Muscle of arm (tissue), 14 donors: ENCODE measurements at places on chromosomes 3 and 15.

DNA sequence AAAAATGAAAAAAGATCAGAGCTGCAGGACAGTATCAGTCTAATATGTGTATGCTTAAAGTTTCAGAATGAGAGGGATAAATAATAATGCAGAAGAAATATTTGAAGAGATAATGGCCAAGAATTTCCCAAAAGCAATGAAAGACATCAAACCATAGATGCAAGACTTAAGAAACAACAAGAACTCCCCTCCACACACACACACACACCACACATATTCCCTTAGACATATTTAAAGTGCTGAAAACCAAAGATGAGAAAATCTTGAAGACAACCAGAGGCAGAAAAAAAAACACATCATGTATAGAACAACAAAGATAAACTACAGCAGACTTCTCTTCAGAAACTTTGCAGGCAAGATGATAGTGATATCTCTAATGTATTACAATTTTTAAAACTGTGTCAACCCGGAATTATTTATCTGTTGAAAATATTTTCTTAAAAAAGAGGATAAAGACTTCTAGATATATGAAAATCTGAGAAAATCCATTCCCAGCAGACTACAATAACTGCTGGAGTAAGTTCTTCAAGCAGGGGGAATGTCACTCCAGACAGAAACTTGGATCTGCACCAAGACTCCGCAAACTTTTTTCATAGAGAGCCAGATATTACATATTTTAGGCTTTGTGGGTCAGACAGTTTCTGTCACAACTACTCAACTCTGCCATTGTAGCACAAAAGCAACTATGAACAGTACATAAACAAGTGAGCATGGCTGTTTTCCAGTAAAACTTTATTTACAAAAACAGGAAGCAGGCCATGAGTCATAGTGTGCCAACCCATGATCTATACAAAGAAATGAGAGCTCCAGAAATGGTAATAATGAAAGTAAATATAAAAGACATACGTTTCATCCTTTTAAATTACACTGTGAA is 223.4 kb upstream of the CGNL1 start:
- no peak for DNase-seq

DNA sequence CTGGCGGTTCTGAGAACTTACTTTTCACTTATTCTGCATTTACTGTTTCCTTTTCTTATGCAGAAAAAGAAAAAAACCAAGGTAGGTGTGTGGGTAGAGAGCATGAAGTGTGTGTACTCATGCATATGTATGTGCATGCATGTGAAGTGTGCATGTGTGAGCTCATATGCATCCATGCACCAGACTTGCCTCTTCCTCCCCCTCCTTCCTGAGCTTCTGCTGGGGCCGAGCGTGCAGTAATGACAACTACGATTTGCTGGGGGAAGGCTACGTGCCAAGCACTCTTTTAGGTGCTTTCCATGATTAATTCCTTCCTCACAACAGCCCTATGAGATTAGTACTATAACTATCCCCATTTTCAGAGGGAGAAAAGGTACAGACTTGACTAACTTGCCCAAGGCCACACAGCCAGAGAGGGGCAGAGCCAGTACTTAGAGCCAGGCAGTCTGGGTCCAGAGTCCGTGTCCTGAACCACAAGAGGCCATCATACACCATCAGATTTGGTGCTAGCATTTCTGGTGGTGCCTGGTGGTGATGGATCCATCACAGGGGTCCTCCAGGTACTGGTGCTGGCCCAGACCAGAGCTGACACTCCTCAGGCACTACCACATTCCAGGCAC is 46.7 kb downstream of the CAPN3 start:
- DNase-seq, result no peak

- no peak for DNase-seq
Observed at GRCh38 chr3:157738441-157738840, 235.2 kb upstream of the VEPH1 start.

- DNase-seq, result no peak
Observed at GRCh38 chr3:119351581-119351980, 57.4 kb downstream of the ARHGAP31 start.

DNA sequence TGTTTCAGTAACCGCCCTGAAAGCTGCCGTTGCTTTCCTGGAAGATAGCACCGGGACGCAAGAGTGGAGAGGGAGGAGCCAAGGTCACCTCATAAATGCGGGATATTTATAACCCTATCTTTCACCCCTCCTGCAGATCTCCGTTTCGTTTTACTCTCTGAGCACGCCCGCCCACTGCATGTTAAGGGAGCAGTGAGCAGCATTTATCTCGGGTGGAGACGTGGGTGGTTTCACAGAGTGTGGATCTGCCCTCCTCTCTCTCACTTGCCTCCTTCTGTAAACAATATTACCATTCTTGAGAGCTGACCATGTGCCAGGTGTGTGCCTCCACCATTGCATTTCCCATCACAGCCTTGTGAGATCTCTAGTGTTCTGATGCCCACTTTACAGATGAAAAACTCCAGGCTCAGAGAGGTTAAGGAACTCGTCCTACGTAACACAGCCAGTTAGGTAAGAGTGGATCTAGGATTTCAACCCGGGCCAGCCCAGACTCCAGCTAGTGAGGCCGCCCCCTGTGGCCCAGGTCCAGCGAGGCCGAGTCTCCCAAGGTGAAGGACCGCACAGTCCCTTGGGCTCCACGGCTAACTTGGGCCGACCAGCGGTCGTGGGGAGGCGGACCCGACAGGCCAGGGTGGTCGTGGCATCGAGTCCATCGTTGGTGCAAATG is 16.9 kb upstream of the SEMA4B start:
- DNase-seq, result no peak

DNA sequence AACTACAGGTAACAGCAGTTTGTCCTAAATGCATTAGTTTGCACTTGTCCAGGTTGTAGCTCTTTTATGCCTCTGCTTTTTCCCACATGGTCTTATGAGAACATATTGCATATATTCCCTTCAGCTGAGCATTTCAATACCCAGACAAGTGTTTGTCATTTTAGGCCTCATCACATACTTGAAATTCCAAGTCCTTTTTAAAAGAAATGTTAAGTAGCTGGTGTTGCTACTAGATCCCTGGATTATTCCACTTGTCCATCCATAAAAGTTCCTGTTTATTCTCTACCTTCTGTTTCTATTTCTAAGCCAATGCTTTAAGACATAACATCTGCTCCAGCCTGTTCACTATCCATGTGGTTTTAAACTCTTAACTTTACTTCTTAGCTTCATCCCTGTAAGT is 128.4 kb downstream of the NECTIN3 start:
- no peak for DNase-seq

DNA sequence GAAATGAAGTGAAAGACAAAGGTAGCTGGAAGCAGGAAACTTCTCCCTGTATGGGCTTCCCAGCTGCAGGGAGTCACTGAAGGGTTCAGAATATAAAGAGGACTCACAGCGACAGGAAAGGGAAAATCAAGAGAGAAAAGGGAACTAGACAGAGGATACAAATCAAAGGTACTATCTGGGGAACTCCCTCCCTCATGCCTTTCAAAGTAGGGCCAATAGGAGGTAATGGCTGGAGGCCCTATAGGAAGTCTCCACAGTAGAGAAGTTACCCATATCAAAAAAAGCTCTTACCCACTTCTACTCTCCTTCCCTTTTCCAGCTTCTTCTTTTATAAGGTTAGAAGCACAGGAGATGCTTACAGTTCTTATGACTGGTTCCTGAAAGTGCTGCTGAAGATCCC is 43.5 kb downstream of the FMN1 start:
- no peak for DNase-seq

- no peak for DNase-seq
Observed at GRCh38 chr3:126052196-126053058, 31.5 kb downstream of the SLC41A3 start.

- DNase-seq, result no peak
Observed at GRCh38 chr15:42411884-42412283, 52.6 kb downstream of the CAPN3 start.

GRCh38 chr15:91865950-91866349 is 12.4 kb downstream of the SLCO3A1 start:
- DNase-seq, result no peak

GRCh38 chr3:79097964-79098660 is 669.7 kb downstream of the ROBO1 start:
- DNase-seq, result no peak

GRCh38 chr3:164418414-164418813 is 659.9 kb downstream of the SI start:
- DNase-seq, result no peak

GRCh38 chr3:98972720-98973119 is 71.2 kb upstream of the DCBLD2 start:
- DNase-seq, result no peak

DNA sequence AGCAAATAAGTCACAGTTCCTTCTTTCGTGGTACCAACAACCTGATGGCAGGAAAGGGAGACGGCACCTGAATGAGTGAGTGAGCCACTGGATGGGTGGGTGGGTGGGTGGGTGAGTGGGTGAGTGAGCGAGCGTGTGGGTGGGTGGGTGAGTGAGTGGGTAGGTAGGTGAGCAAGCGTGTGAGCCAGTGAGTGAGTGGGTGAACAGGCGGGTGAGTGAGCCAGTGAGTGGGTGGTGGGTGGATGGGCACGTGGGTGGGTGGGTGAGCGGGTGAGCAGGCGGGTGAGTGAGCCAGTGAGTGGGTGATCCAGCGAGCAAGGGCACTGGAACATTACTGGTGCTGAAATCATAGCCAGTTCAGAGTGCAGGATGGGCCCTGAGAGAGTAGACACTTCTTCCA is 152.8 kb downstream of the MEGF11 start:
- no peak for DNase-seq

- no peak for DNase-seq
Observed at GRCh38 chr3:16382845-16383244, 117.8 kb downstream of the OXNAD1 start.

GRCh38 chr3:13670292-13670691 is 121.4 kb downstream of the FBLN2 start:
- DNase-seq, result no peak

DNA sequence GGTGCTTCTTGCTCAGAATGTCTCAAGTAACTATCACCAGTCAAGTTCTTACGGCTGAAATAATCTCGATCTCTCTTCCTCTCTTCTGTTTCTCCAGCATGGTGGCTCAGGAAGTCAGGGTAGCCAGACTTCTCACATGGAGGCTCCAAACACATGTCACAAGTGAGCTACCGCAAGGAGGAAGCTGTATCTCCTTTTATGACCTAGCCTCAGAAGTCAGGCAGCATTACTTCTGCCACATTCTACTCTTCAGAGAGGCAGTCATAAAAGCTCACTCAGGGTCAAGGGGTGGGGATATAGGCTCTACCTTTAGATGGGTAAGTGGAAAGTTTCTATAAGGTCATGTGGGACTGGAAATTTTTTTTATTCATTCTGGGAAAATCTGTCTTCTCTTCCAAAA is 86.6 kb upstream of the NEO1 start:
- DNase-seq, result no peak

- no peak for DNase-seq
Observed at GRCh38 chr3:194517333-194517732, 30.5 kb upstream of the ATP13A3 start.

- no peak for DNase-seq
Observed at GRCh38 chr3:114691871-114692270, 398.0 kb downstream of the TIGIT start.

- DNase-seq, result no peak
Observed at GRCh38 chr3:100719136-100719535, 9.8 kb downstream of the TFG start.

GRCh38 chr3:58176827-58177489 is 33.8 kb downstream of the DNASE1L3 start:
- DNase-seq, result no peak

GRCh38 chr3:196735751-196736150 is 3.9 kb upstream of the PAK2 start:
- no peak for DNase-seq

GRCh38 chr3:20809356-20809755 is 623.4 kb upstream of the SGO1 start:
- no peak for DNase-seq

- no peak for DNase-seq
Observed at GRCh38 chr3:23904545-23904944, 12.2 kb downstream of the NKIRAS1 start.

DNA sequence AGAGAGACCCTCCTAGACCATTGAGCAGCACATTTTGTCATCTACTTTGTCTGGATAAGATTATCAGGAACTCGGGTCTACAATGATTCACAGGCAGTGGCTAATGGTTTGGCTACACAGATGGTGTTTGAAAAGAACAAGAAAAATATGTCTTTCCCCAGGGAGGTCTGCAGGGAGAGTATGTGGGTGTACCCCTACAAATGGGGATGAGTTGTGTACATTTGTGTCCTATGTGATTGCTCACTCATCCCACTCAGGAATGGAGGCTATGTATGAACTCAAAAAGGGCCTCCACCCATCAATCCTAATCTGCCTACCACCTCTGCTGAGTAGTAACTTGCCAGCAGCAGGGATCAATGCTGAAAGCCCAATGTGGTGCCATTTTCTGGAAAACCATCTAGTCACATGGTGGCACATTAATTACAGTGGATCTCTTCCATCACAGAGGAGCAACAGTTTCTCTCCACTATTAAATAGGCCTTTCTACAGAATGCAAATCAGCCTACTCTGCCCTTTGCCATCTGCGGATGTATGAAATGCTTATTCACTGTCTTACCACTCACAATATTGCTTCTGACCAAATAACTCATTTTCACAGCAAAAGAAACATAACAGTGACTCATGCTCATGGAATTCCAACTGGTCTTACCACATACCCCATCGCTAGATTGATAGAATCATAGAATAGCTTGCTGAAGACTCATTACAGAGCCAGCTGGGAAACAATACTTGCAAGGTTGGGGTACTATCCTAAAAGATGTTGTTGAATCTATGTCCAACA is 48.3 kb upstream of the TRIM42 start:
- no peak for DNase-seq

GRCh38 chr3:144429719-144430121 is 458.1 kb downstream of the DIPK2A start:
- no peak for DNase-seq

DNA sequence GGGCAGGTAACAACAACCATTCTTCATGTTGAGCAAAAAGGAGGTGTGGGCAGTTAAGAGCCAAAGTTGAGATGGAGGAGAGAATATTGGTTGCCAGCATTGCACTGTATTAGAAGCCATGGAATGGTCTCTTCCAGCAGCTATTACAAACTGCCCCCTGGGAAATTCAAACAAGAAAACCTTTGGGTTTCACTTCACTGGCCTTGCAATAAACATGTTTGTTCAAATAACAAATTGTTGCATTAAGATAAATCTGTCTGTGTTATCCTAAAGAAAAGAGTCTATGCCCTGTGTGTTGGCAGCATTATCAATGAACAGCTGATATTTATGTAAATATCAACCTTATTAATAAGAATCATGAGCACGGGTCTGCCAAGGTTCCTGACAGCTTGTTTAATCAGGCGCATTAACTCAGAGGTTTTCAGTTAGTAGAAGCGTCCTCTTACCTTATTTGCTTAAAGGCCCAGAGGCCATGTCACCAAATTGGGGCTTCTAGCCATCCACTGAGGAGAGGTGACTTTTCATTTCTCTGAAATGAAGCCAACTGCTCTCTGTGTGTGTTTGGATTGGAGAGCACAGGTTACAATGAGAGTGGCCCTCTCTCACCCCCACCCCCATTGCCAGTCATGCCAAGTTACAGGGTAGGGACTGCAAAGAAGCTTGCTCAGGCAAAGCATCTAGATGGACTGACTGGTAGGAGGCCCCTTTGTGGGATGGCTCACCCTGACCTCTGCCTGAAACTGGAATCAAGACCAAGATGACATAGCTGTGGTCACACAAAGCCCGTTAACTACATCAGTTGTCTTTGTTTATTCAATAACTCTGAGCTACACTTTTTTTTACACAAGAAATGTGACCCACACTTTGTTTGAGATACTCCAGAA is 10.5 kb downstream of the FILIP1L start:
- no peak for DNase-seq
